Activated naive CD8-positive, alpha-beta T cell treated with anti-CD3 and anti-CD28 coated beads for 36 hours (primary cell): ENCODE measurements at places on chromosomes 12 and 14. TPM values are rescaled to one million over a fixed set of nuclear protein-coding genes. Genes with fewer than 3 reads are reported as not detected.

The RNASE13 gene
- total RNA-seq: not detected

The OTX2 gene
- not detected for total RNA-seq

The ADAM21 gene
- total RNA-seq: 0.23 TPM

GRCh38 chr14:84202486-84202885 lies 1327.5 kb upstream of the FLRT2 start:
- H3K4me1 ChIP-seq: no peaks in the 10 kb centered on the region
- no peaks in the 10 kb centered on the region for H3K36me3 ChIP-seq
- no peaks in the 10 kb centered on the region for H3K27me3 ChIP-seq
- no peak overlapping the region for H3K27ac ChIP-seq

DNA sequence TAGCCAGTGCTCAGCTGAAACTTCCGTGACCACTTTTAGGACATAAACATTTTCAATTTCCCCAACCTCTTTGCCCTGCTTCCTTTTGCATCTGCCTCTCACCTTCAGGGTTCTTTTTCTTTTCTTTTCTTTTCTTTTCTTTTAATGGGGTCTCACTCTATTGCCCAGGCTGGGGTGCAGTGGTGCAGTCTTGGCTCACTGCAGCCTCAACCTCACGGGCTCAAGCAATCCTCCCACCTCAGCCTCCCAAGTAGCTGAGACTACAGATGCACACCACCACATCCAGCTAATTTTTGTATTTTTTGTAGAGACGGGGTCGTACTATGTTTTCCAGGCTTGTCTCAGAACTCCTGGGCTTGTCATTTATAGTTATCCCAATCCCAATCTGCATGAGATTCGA lies 4.7 kb upstream of the LRP10 start:
- H3K36me3 ChIP-seq: no peaks in the 10 kb centered on the region
- no peak overlapping the region for H3K27ac ChIP-seq
- H3K4me3 ChIP-seq: no peak overlapping the region
- H3K27me3 ChIP-seq: peaks cover 2% of the 10 kb centered on the region

DNA sequence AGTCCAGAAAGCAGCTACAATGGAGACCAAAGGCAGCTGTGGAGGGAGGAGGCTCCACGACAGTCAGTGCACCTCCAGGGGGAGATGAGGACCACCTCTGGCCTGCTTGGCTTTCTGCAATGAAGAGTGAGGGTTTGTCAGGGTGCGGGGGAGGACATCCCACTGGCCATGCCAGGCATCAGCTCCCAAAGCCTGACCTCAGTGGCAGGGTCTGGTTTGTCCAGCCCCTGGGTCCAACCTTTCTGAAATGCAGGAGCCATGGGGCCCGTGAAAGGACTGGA lies 35.2 kb downstream of the SLC6A12 start:
- H3K4me1 ChIP-seq: peaks cover 5% of the 10 kb centered on the region
- DNase-seq: no peak
- H3K27me3 ChIP-seq: peaks cover 24% of the 10 kb centered on the region
- no peaks in the 10 kb centered on the region for H3K36me3 ChIP-seq

DNA sequence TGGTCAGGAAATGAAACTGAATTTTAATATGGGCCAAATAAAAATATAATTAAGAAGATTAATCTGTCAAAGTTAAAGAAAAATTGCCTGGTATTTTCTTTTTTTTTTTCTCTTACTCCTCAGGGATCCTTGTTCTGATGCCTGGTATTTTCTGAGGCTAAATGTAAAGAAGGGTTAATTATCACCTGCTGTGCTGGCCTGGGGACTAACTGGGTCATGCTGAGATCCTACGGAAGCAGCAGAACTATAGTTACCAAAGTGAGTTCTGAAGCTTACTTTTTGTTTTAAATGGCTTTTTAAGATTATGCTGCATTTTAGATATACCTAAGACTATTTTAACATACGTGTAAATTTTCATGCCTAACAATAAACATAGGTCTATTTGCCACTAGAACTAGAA lies 23.3 kb downstream of the ZC2HC1C start:
- no peaks in the 10 kb centered on the region for H3K4me1 ChIP-seq
- no peak for DNase-seq
- H3K36me3 ChIP-seq: peaks cover 13% of the 10 kb centered on the region
- H3K27me3 ChIP-seq: no peaks in the 10 kb centered on the region
